A172 (cell line): ENCODE measurements at places on chromosomes 2 and 18.
A peak's percentile ranks its signal among the peaks of the same experiment; 100 is the strongest.

- no peak for DNase-seq
Measured at GRCh38 chr2:19244460-19245363, 113.7 kb downstream of the OSR1 start.

- DNase-seq = no peak
Measured at GRCh38 chr2:194380011-194380410, 1277.0 kb upstream of the SLC39A10 start.

DNA sequence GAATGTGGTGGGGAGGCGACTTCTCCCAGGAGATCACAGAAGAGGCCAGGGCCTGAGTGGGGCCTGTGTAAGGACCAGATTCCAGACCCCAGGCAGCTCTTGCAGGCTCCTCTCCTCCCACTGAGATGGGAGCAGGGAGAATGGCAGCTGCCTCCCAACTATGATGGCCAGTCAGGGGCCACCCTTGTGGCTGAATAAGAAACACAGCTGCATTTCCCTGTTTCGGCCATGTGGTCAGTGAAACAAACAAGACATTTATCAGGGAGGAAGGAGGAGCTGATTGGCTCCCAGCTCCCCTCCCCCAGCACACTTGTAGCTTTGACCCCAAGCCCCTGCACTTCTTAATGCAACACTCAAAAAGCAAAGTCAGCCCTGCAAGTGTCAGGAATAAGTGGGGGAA lies 143.5 kb downstream of the CELF4 start:
- no peak for DNase-seq

DNA sequence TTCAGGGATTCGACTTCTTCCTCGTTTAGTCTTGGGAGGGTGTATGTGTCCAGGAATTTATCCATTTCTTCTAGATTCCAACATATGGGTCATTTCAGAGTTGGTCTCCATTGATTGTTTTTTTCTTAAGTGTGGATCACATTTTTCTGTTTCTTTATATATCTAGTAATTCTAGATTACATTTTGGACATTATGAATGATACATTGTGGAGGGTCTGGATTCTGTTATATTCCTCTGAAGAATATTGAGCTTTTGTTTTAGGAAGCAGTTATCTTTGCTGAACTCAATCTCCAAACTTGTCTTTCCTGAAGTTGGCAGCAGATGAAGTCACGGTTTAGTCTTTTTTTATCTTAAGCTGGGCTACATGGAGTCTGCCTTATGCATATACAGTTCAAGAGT lies 9.3 kb downstream of the FAM228B start:
- no peak for DNase-seq

GRCh38 chr18:23618862-23619387 lies 32.6 kb upstream of the NPC1 start:
- DNase-seq = no peak

GRCh38 chr2:96694816-96695455 lies 44.9 kb downstream of the LMAN2L start:
- no peak for DNase-seq

GRCh38 chr2:126696644-126697520 lies 40.9 kb downstream of the GYPC start:
- no peak for DNase-seq

- DNase-seq = peak; percentile 99
Measured at GRCh38 chr2:79717364-79718007, 204.6 kb downstream of the CTNNA2 start.

- peak; percentile 100 for DNase-seq
Measured at GRCh38 chr2:216114714-216115531, 5.8 kb downstream of the XRCC5 start.

DNA sequence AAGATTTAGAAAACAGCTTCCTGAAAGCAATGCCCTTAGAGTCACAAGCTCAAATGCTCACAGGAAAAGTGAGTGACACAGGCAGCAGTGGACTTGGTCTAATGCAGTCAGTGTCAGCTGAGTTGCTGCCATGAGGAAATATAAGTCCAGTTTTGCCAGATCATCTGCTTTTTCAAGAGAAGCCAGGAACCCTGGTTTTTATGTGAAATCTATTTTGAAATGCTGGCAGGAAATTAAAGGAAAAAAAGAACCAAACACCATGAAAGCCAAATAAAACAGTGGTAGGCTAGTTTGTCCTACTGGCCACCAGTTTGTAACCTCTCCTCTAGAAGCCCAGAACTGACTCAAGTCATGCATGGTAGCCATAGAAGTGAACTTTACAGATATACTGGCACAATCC lies 109.2 kb downstream of the THADA start:
- DNase-seq = no peak

DNA sequence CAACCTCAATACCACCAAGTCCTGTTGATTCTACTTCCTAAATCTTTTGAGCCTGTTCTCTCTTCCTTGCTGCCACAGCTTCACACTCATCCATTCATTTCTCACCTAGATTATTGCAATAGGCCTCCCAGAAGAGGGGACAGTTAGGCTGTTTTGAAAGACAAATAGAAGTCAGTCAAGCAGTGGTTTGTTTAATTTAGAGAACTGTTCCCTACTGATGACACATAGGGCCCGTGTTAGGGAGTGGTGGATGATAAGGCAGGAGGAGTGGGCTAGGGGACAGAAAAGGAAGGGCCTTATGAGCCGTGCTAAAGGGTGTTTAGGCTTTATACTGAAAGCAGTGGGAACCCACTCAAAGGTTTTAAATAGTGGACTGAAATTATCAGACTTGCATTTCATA lies 59.6 kb upstream of the ZFP36L2 start:
- DNase-seq = no peak

- DNase-seq = no peak
Measured at GRCh38 chr2:221308507-221309066, 263.5 kb downstream of the EPHA4 start.
